K562 (cell line): ENCODE measurements at places on chromosomes 5 and 9. TPM values are rescaled to one million over a fixed set of nuclear protein-coding genes. Genes with fewer than 3 reads are reported as not detected.

The CDKN2B gene
- not detected in 2 replicates for polyA plus RNA-seq

- DNase-seq = no peak
Observed at GRCh38 chr9:5629312-5630080, 589 bp downstream of the RIC1 start.

- peak; percentile 10 for DNase-seq
Observed at GRCh38 chr5:98934546-98934945, 5.7 kb upstream of the CHD1 start.

GRCh38 chr5:179410291-179411160 lies 65.3 kb upstream of the ADAMTS2 start:
- no peak for DNase-seq

GRCh38 chr5:155912291-155912690 lies 414.7 kb upstream of the SGCD start:
- DNase-seq = no peak
